ENCODE measurements at places on chromosomes 2 and 18.

GRCh38 chr2:62410926-62411456, 95.0 kb downstream of the TMEM17 start:
- DNase-seq = no peak

DNA sequence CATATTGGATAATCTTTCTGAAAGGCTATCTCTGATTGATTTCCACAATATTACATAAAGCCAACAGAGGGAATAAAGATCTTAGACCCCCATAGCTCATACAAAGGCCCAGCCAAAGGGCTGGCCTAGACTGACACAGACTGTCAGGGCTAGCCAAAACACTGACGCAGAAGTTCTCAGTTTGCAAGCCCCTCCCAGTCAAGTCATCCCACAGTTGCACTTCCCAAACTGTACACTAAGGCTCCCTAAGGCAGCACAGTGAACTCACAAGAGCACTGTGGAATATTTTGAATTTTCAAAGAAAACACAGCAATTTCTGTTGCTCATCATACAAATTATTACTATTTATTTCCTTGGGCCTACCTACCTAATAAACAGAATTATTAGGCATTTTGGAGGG, 244.9 kb downstream of the SP3 start:
- no peak for DNase-seq

GRCh38 chr2:212227755-212228154, 310.8 kb downstream of the ERBB4 start:
- DNase-seq = no peak

GRCh38 chr2:132462236-132462635, 45.6 kb downstream of the GPR39 start:
- no peak for DNase-seq

- no peak for DNase-seq
Observed at GRCh38 chr2:151326554-151326953, 30.8 kb upstream of the TNFAIP6 start.

- no peak for DNase-seq
Observed at GRCh38 chr2:172437419-172438341, 10.3 kb downstream of the ITGA6 start.

- no peak for DNase-seq
Observed at GRCh38 chr2:134934150-134934549, 15.5 kb downstream of the CCNT2 start.

- no peak for DNase-seq
Observed at GRCh38 chr2:75074708-75075107, 116.3 kb downstream of the POLE4 start.

DNA sequence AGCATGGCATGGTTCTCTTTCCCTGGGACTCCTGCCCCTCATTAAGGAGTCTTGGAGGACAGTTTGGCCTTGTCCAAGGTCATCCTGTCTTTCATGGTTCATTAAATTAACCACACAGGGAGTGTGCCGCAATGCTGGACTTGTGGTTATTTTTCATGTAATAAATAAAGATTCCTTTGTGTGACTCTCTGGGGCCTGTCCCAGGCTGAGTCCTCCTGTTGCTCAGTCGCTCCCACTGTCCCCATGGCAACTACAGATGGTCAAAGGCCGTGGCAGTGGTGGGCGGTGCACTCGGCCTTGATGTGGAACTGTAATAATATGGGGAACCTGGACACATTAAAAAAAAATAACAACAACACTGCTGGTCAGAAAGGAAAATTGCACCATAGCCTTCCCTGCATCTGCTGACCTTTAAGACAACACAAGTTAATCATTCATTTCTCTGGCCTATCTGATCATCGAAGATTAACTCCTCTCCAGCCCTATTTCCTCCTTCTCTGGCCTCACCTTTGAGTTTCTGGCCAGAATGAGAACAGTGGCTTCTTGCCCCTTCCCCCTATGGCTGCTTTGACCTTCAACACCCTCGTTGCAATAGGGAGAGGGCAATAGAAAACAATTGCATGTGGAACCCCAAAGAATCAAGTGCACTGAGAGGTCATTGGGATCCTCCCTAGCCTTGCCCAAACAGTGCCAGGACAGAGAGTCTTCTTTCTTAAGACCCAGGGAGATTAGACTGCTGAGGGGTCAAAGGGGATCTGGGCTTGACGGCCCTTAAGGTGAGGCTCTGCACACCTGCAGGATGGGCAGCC, 44.7 kb downstream of the PSD4 start:
- DNase-seq = no peak

- DNase-seq = no peak
Observed at GRCh38 chr2:188902901-188903491, 71.2 kb upstream of the COL3A1 start.

DNA sequence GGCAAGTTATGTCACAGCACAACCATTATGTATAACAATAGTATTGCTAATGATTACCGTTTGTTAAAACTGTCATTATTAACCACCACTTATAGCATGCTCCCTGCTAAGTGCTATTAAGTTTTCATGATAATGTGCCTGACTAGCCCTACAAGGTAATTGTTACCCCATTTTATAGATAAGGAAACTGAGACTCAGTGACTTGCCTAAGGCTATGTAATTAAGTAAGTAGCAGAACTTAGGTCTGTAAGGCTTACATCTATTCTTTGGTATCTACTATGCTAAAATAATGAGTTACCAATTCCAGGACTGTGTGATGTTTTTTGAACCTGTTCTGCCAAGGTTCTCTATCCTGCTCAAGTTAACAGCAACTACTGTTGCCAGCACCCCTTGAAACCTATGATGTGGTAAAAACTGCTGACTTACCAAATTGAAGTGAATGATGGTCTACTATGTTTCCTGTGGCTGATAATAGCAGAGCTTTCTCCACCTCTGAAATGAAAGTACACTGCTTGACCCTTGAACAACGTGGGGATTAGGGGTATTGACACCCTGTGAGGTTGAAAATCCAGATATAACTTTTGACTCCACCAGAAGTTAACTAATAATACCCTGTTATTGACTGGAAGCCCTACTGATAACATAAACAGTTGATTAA, 18.2 kb downstream of the ACVR2A start:
- DNase-seq = no peak

DNA sequence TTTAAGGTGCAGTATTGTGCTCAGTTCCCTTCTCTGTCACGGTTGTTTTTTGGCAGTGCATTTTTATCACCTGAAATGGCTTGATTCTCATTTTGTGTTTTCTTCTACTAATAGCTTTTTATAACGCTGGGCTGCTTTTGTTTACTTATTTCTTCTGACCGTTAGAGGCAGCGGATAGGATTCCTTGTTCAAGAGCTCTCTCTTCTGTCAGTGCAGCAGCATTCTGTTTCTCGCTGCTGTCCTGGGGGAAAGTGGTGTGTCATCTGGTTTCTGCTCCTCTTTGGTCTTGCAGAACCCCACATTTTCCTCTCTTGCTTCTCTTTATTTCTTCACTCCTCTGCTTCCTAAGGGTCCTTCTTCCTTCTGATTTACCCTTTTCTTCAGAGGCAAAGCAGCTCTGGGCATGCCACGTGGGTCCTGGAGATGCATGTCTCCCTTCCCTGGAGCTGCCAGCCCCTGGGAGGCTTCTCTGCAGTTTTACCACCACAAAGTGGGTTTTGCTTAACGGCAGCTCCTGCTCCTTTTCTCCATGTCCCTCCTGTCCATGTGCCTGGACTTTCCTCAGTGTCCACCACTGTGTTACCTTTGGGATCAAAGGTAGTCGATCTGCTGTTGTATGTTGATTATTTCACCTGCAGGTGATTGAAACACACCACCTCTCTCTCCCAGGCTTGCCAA, 47.3 kb upstream of the SNTG2 start:
- DNase-seq = no peak

DNA sequence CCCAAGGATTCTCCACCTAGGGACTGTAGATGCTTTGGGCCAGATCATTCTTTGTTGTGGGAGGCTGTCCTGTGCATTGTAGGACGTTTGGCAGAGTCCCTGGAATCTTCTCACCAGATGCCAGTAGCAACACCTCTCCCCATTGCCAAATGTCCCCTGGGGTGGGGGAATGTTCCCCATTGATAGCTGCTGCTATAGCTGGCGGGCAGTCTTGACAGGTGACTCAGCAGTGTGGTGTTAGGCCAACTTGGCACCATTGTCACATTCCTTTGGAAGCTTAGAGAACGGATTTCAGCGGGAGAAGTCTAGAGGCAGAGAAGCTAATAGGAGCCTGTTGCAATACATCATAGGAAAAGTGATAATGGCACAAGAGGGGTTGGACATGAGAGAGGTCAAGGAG, 495.7 kb upstream of the SMIM21 start:
- DNase-seq = no peak

GRCh38 chr2:181573140-181573736, 83.7 kb downstream of the CERKL start:
- no peak for DNase-seq

GRCh38 chr2:69561101-69561500, 82.4 kb downstream of the AAK1 start:
- no peak for DNase-seq

GRCh38 chr2:3678212-3678611, 20.2 kb downstream of the ALLC start:
- no peak for DNase-seq

DNA sequence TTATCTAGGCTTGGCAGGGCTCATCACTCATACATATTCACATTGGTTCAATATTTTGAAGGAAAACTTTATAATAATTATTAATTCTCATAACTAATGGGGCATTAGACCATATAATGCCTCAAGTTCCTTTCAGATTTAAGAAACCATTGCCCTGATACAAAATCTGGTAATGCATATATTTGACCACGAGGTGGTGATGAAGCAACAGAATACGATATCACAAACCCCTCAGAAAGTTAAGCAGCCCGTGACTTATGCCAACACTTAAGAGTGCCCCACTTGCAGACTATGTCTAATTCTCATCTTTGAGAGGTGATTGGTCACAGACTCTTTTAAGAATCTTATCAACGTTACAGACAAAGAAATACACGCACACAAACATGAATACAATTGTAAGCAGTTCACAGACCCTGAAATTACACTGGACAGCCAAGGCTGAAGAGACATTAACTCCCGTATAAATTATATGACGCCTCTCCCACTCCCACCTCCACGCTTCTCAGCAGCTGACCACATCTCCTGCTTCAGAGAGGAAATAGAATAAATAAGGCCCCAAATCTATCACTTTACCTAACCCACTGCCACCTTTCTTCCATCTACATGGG, 20.7 kb upstream of the DNAH6 start:
- peak; percentile 55 for DNase-seq

GRCh38 chr18:25181581-25181980, 170.4 kb downstream of the ZNF521 start:
- DNase-seq = no peak

DNA sequence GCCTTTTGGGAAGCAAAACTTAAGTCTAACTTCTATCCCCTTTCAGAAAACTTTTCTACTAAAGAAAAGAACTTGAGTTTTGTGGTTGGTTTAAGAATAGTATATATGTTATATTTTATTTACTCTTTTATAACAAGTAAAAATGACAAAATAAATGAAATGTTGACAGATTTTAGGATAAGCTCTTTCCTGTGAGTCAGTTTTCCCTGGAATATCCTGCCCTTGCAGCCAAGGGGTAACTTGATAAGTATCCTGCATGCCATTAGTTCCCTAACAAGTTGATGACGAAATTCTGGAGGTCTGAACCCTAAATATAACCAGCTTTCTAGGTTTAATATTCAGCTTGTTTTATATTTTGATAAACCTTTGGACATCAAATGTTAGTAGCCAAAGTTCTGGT, 7.3 kb upstream of the HTR2B start:
- DNase-seq = no peak

DNA sequence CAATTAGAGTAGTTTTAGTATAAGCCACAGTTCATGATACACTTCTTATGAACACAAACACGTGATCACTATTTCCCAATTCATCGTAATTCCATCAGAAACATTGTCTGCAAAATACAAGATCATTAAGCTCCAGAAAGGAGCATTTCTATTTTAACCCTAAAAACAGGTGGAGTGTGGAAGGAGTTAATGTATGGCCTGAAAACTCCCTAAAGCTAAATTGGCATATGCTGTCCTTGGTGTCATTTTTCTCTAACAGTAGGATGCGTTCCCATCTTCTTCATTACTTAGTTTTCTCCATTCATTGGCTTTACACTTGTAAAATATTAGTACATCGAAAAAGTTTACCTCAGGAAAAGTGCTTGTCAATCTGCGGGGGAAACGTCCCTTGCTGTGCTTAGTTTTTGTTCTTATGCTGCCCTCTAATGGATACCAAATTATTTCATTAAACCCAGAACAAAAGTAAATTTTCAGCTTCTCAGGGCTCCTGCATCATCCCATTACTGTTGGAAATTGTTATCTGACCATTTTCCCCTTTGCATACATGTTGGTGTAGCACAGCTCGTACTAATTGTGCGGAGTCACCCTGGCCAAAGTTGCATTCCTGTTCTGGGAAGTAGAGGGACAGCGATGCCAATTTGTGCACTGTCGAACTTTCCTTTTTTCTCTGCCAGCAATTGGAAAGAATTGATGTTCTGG, 153.4 kb downstream of the GPD2 start:
- peak; percentile 25 for DNase-seq

- no peak for DNase-seq
Observed at GRCh38 chr2:42916324-42916723, 123.9 kb upstream of the HAAO start.

- DNase-seq = no peak
Observed at GRCh38 chr18:27378431-27379095, 193.5 kb upstream of the CHST9 start.

GRCh38 chr2:166803373-166804000, 84.8 kb upstream of the XIRP2 start:
- DNase-seq = no peak

- no peak for DNase-seq
Observed at GRCh38 chr2:85505551-85506238, 33.3 kb upstream of the MAT2A start.

DNA sequence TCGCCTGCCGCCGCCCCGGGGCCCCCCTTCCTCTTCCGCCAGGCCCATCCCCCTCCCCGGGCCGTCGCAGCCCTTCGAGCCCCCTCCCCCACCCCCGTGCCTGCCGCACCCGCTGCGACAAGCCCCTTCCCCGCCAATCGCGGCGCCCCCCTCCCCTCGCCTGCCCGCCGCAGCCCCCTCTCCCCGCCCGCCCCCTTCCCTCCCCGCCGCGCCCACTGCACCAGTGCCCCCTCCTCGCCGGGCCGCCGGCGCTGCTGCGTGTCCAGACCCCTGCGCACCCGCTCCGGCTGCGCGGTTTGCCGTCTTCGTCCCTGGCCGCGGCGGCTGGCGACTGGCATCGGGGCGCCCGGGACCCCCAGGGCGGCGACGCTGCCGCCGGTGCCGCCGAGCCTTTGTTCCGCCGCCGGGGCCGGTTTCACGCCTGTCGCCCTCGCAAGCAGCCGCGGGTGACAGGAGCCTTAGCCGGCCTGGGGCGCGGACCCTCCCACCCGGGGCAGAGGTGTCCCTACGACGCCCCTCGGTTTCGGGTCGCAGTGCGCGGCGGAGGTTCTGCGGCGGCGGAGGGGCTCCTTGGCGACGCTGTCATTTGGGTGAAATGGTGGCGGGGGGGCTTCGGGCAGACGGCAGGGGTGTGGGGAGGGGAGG, 18.1 kb downstream of the GPC1 start:
- no peak for DNase-seq

DNA sequence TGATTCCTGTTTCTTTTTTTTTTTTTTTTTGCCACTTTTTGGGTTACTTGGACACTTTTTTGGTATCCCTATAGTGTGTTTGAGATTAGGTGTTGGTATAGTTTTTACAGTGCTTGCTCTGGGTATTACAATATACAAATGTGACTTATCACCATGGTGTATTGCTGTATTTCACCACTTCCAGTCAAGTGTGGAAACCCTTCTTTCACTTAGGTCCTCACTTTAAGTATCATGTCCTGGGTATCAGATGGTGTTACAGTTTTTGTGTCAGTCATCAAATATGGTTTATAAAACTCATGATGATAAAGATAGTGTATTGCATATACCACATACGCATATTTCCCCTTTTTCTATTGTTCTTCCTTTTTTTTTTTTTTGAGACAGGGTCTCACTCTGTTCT, 1.8 kb downstream of the ATP9B start:
- no peak for DNase-seq
